ENCODE measurements at places on chromosomes 4 and X.
A peak's percentile ranks its signal among the peaks of the same experiment; 100 is the strongest.

- DNase-seq = no peak
Measured at GRCh38 chr4:152708361-152708760, 28.6 kb upstream of the TMEM154 start.

GRCh38 chr4:41204400-41204978, 9.9 kb downstream of the APBB2 start:
- no peak for DNase-seq

GRCh38 chrX:11577603-11578002, 88.1 kb downstream of the ARHGAP6 start:
- no peak for DNase-seq

DNA sequence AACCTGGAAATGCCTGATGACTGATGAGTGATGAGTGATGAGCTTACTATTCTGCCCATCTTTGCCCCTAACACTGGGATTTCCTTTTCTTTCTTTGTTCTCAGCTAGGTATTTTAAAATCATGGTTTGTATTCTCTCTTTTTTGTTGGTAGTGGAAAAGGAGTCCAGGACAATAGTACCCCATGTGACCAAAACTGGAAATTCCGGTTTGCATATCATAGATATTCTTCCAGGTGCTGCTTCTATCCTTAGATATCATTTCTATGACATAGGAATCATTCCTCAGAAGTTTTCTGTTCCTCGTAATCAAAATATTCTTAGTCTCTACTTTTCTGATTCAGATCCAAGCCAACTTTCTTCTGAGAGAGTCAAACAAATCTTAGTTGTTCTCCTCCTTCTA, 320.5 kb upstream of the TET2 start:
- no peak for DNase-seq

DNA sequence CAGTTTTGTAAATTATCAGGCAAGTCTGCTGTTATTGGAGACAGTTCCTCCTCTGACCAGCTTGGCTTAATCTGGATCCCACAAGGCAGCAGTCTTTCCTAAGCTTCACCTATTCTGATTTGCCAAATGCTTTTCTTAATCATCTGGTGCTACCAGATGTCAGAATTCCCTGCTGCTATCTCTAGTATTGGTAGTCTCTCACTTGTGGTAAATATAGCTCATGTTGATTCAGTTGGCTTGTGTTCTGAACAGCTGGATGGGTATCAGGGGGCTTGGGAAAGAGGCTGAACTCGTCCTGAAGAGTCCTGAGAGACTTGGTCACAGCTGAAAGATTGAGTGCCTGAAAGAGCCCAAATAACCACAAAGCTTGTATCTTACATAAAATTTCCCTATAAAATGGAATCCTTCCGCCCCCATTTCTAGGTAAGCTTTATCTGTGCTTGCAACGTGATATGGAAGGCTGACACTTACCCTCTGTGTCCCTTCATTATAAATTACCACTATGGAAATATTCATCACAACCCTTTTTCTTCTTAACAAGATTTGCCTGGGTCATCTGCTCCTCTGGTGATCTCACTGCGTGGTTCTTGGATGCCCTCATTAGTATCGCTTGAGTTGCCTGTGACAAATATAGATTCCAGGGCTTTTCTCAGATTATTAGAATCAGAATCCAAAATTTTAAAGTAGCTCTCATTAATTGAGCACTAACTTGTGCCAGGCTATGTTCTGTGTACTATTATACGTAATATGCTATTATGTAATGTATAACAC, 104.1 kb upstream of the GPRIN3 start:
- DNase-seq = no peak

GRCh38 chr4:147640331-147640730, 23.1 kb downstream of the TMEM184C start:
- DNase-seq = no peak

DNA sequence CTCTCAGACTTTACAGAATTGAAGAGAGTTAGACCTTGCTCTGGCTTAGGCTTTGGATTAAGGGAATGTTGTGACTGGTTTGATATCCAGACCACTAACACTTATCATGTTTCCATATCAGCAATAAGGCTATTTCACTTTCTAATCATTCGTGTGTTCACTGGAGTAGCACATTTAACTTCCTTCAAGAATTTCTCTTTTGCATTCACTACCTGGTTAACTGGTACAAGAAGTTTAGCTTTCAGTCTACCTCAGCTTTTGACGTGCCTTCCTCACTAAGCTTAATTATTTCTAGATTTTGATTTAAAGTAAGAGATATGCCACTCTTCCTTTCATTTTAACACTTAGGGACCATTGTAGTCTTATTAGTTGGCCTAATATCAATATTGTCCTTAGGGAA, 62.6 kb downstream of the CASP6 start:
- no peak for DNase-seq

- DNase-seq = no peak
Measured at GRCh38 chr4:89447543-89447942, 139.9 kb upstream of the GPRIN3 start.

DNA sequence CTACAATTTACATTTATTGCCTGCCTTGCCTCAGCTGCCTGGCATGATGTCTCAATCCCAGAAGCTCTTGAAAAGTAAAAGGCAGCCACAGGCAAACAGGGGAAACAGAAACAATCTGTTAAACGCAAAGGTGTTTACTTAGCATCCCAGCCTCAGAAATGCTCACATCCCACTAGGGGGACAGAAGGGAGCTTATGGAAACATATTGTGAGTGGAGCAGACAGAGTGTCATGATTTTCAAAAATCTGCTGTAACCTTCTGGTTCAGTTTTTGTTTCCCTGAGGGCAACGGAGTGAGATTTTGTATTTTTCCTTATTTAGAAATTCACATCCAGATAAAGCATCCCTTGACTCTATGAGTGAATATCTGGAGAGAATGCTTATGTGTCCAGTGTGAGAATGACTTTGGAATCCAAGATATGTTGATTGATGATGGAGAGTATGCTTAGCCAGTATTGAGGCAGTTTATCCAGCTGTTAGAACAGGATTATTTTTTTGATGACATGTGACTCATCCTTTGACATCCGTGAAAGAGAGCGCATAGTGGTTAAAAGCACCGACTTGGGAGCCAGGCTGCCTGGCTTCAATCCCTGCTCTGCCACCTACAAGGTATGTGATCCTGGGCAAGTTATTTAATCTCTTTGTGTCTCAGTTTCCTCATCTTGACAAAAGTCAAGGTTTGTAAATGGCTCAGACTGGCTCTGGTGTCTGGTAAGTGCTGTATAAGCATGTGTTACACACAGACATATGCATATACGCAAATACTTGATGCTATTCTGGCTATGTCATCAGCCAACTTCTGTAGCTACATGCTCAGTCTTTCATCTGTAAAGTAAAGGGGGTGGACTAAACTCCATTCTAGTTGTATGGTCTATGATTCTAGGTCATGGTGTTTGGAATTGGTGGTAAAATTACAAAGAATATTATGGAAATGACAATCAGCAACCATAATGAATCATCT, 381.2 kb downstream of the RAPGEF2 start:
- no peak for DNase-seq

- no peak for DNase-seq
Measured at GRCh38 chrX:142999199-142999701, 26.5 kb upstream of the SPANXN4 start.

DNA sequence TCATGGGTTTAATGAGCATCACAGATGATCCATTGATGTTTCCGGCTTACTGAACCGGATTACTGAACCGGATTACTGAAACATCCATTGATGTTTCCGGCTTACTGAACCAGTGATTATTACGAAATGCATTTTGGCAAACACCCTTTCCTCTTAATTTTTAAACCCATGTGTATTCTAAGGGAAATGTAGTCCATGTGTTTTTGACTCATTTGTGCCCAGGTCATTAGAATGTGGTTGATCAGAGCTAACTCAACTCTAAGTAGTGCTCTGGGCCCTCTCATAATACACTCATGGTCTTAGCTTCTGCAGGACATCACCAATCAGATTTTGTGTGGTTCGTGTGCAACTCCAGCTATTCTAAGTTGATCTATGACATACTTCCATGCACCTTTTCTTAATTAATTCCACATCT, 141.6 kb downstream of the SPATA18 start:
- no peak for DNase-seq

GRCh38 chrX:148333989-148334388, 166.4 kb upstream of the AFF2 start:
- no peak for DNase-seq

- DNase-seq = no peak
Measured at GRCh38 chr4:126701756-126702155, 931.0 kb upstream of the INTU start.

GRCh38 chr4:6546681-6547447, 28.1 kb upstream of the MAN2B2 start:
- peak; percentile 33 for DNase-seq

GRCh38 chr4:159071178-159071968, 31.5 kb upstream of the RAPGEF2 start:
- DNase-seq = no peak

DNA sequence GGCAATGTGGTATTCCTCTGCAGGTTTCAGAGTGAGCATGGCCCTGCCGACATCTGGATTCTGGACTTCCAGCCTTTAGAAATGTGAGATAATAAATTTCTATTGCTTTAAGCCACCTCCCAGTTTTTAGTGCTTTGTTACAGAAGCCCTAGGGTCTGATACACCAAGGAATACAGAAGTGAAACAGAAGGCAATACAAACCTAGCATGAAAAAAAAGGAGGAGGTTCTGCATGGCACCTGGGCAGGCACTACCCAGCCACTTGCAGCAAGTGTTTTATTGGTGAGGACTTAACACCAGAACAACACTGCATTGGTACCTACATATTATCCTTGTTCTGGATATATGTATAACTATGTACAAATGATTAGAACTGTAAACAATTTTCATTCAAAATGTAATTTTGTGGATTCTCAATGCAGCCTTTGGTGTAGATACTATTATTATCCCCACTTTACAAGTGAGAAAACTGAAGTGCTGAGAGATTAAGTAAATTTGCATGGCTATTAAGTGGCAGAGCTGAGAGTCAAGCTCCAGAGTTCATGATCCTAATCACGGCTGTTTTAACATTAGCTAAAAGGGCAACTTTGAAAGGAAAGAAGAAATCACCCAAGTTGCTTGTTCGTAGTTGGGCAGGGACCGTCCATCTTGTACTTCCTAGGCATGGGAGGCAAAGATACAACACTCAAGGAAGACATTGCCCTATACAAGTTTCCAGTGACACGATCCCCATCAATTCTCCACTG, 71.8 kb downstream of the IL21 start:
- DNase-seq = no peak

DNA sequence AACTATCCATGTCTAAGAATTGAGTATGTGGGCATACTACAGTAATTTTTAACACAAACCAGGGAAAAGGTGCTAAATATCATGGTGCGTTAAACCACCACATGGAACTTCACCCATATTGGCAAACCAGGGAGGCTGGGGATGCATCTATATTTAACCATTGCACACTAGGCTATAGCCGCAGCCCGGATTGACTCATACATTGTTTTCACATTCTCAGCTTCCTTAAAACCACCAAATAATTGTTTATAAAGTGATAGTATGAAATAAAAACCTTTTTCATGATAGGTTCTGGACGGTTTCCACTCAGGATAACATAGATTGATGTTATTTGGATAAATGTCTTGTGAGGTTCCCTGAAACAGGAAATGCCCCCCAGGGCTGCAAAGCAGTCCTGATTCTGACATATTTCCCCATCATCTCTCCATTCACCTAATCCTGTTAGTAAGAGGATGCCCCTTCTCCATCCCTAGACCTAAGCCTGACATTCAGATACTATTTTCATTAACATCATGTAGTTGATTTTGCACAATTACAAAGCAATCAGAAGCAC, 7.9 kb downstream of the COL25A1 start:
- DNase-seq = no peak

- DNase-seq = no peak
Measured at GRCh38 chr4:124862261-124862660, 149.7 kb upstream of the ANKRD50 start.

DNA sequence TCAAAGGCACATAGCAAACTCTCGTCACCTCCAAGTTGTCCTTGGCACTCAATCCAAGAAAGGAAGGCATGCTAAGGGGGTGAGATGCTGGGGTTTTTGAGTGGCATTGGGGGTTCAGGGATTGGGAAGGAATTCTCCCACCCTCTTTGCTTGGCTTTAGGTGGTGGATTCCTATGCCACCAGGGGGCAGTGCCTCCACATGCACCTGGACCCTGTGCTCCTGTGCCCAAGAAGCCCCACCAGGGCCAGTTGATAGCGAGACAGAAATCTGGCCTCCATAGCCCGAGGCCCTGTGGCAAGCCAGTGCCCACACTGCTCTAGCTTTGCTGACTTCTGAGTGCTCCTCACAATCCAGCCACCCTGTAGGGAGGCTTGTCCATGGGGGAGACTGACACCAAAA, 2.0 kb upstream of the FATE1 start:
- DNase-seq = no peak

All from activated CD8-positive, alpha-beta memory T cell treated with anti-CD3 and anti-CD28 coated beads, Interleukin-2, amount 50 U/mL, for 4 hours (primary cell).